ENCODE measurements at places on chromosomes 4 and X.

- no peak for DNase-seq
Observed at GRCh38 chr4:184763150-184763780, 29.4 kb upstream of the CENPU start.

- no peak for DNase-seq
Observed at GRCh38 chr4:75830906-75831305, 71.3 kb downstream of the PPEF2 start.

GRCh38 chr4:87804871-87805270 is 5.5 kb downstream of the IBSP start:
- no peak for DNase-seq

- DNase-seq, result no peak
Observed at GRCh38 chr4:159366966-159367780, 264.3 kb downstream of the RAPGEF2 start.

DNA sequence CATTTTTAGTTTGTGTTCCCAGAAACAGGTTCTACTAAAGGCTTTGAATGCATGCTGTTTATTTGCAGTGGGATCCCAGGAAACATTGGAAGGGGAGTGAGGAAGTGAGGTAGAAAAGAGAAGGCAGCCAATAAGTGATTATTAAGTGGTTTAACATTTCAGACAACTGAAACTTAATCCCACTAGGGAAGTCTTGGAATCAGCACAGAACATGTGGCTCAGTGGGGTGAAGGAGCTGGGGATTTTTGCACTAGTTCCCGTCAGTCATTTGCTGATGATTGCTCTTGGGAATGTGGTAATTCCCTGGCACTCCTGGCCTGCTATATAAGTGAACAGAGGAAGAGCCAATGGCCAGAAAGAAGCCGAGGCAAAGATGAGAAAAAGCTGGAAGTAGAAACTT is 1053.0 kb upstream of the IGFBP7 start:
- DNase-seq, result no peak

- DNase-seq, result peak; percentile 17
Observed at GRCh38 chr4:8274765-8275547, 5.4 kb downstream of the HTRA3 start.

All from mammary epithelial cell (primary cell).